ENCODE measurements at places on chromosomes 12 and 14. TPM values are rescaled to one million over a fixed set of nuclear protein-coding genes. Genes with fewer than 3 reads are reported as not detected.

DNA sequence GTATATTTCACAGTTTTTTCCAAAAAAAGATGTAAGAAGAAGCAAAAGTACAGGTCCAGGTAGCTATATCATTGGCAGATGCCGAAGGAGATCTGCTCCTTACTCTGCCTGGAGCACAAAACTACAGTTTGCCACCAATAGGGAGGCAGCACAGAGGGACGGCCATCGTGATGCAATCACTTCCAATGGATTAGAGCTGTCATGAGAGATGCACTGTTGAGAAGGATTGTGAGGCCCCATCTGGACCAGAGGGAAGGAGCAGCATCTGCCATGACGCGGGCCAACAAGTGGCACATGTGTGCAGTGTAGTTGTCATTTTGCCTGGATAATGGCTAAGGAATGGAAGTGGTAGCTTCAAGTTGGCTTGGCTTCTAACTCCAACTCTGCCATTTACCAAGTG, 318.8 kb upstream of the FKBP4 start:
- no peak overlapping the region for H3K4me3 ChIP-seq
- no peaks in the 10 kb centered on the region for H3K4me1 ChIP-seq
- H3K27me3 ChIP-seq = no peaks in the 10 kb centered on the region
- DNase-seq = no peak

DNA sequence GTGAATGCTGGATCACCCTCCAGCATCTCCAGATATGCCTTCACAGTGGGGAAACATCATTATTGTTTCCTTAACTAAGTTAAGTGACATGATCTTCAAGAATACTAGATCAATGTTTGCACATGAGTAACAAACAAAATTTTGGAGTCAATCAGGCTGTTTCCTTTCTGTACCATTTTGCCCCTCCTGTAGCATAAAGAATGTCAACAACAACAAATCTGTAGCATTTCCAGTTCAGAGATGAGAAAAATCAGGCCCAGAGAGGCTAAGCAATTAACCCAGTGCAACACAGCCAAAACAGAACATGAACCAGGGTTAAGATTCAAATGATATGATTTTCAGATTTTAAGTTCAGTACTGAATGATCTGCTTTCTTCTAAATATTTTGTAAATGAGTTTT, 31.7 kb downstream of the SRRM4 start:
- no peak overlapping the region for H3K4me3 ChIP-seq
- no peak overlapping the region for H3K27ac ChIP-seq
- no peak for DNase-seq
- no peaks in the 10 kb centered on the region for H3K36me3 ChIP-seq

GRCh38 chr12:54725233-54725843, 77.2 kb upstream of the DCD start:
- no peak overlapping the region for H3K27ac ChIP-seq
- H3K4me3 ChIP-seq = no peak overlapping the region
- no peaks in the 10 kb centered on the region for H3K4me1 ChIP-seq
- no peaks in the 10 kb centered on the region for H3K36me3 ChIP-seq
- DNase-seq = no peak

DNA sequence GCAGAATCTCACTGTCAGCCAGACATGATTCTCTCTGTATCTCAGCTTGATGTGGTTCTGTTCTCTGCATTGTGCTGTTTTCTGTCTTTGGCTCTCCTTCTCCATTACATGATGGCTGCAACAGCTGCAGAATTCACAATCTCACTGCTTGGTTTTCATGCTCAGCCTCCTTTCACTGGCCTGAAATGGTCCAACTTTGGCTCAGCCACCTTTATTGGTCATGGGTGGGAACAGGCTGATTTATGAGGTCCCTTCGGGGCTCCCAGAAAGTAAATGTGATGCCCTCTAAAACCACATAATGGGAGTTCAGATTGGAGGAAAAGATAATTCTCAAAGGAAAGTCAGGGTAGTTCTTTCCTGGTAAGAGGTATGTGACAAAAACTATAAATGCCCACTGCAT, 597.0 kb downstream of the ETNK1 start:
- no peaks in the 10 kb centered on the region for H3K4me1 ChIP-seq
- no peak overlapping the region for H3K4me3 ChIP-seq
- DNase-seq = no peak
- no peaks in the 10 kb centered on the region for H3K36me3 ChIP-seq

DNA sequence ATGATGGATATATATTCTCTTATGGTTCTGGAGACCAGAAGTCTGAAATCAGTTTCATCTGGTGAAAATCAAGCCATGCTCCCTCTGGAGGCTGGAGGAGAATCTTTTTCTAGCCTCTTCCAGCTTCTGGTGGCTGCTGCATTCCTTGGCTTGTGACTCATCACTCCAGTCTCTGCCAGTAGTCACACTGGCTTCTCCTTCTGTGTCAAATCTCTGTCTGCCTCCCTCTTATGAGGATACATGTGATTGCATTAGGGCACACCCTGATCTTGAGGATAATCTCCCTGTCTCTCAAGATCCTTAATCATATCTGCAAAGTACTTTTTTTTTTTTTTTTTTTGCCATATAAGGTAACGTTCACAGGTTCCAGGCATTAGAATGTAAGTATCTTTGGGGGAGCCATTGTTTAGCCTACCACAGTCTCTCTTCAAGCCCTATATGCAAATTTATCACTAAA, 17.7 kb downstream of the DNAL1 start:
- no peak for DNase-seq
- no peak overlapping the region for H3K4me3 ChIP-seq
- no peak overlapping the region for H3K27ac ChIP-seq
- no peaks in the 10 kb centered on the region for H3K36me3 ChIP-seq

MYO1A gene
- total RNA-seq = 1.3 TPM

BEGAIN gene
- total RNA-seq = 2.4 TPM

RARG gene
- 57.4 TPM for total RNA-seq

ERP27 gene
- 13.1 TPM for total RNA-seq

FGF6 gene
- total RNA-seq = not detected

SSTR1 gene
- total RNA-seq = not detected

SAMD15 gene
- 0.25 TPM for total RNA-seq
